Activated CD8-positive, alpha-beta memory T cell treated with anti-CD3 and anti-CD28 coated beads for 1 hour (primary cell): ENCODE measurements at places on chromosomes 6 and 20.

- peak; percentile 19 for DNase-seq
Measured at GRCh38 chr6:107114213-107114925, 946 bp downstream of the BEND3 start.

- DNase-seq = no peak
Measured at GRCh38 chr20:63539092-63539430, 1.9 kb upstream of the PTK6 start.

- DNase-seq = no peak
Measured at GRCh38 chr6:105941621-105942412, 144.3 kb upstream of the PRDM1 start.

- no peak for DNase-seq
Measured at GRCh38 chr6:165848086-165848426, 185.0 kb upstream of the PDE10A start.

DNA sequence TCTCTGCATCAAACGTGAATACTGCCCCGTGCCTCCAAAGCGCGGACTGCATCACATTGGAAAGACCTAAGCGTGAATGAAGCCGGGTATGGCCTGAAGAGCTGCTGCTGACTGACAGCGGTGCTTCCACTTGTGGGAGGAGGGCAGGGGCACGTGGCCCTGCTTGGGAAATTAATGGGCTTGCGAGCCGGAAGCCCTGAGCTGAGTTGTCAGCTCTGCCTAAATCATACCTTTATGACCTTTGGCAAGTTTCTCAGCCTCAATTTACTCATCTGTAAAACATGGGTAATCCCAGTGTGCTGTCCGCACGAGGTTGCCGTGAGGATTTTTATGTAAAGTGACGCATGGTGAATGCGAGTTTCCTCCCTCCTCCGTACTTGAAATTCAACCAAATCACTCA, 67.0 kb upstream of the FOXQ1 start:
- no peak for DNase-seq

DNA sequence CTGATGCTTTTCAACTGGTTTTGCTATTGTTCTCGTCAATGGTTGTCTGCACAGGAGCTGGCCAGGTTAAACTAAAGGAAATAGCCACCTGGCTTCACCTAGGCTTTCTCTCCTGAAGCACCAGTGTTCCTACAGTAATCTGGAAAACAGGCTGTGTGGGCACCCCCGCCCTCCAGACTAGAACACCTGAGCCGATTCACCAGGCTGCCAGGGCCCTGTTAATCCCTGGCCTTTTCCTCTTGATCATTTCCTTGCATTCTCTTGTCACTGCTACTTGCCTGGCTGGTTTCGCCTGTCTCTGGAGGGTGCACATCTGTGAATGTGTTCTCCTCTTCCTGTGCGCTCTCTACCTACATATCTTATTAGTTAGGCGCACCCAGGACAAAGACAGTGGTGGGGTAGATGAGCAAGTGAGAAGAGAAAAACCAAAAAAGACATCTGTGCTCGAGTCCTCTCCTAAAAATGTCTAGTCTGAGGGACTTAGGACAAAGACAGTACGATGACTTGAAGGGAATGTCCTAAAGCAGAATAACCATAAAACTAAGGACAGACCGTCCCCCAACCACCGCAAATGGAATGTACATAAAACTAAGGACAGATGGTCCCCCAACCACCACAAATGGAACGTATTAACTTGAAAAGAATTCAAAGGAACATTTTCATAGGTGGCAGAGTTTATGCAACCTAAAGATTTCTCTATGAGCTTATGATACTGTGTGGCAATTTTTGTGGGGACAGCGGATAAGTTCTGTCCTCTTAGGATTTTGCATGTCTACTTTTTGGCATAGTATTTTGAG, 45.9 kb upstream of the EMILIN3 start:
- DNase-seq = no peak

- no peak for DNase-seq
Measured at GRCh38 chr20:13121840-13122515, 99.1 kb upstream of the ISM1 start.

DNA sequence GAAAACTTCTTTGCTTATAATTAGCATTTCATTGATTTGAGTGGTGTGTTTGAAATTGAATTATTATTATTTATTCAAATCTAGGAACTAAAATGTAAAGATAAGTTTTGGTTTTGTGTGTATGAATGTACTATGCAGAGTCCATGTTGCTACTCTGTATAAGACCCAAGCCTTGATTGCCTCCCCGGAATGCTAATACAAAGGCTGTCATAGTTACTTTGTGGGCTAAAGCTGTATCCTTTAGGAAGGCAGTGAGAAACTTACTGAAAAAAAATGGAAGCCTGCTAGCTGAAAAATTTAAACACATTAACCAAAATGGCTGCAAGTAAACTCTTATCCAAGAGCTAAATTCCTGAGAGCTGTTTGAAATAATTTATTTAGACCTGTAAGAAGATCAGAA, 213.3 kb downstream of the ZFAND3 start:
- DNase-seq = no peak

DNA sequence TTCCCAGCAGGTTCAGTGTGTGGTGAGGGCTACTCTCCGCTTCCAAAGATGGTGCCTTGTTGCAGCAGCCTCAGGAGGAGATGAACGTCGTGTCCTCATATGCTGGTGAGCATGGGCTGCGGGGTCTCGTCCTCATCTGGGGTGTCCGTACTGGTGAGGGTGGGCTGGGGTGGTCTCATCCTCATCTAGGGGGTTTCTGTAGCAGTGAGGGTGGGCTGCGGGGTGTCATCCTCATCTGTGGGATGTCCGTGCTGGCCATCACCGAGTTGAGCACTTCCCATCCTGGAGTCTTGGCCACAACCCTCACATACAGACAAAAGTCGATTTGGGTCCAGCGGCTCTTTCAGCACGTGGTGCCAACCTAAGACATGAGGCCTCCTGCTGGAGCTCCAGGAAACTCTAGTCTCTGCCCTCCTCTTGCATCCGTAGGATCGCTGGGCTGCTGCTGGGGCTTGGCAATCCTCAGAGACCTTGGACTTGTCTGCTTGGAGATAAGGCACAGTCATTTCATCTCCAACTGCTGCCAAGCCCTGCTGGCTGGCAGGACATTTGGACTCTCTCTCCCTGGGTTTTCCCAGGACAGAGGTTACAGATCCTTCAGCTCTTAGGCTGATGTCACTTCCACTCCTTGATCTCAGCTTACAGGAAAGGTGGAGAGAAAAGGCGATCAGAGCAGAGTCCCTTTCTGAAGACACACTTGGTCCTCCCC, 160.4 kb downstream of the PACRG start:
- no peak for DNase-seq

DNA sequence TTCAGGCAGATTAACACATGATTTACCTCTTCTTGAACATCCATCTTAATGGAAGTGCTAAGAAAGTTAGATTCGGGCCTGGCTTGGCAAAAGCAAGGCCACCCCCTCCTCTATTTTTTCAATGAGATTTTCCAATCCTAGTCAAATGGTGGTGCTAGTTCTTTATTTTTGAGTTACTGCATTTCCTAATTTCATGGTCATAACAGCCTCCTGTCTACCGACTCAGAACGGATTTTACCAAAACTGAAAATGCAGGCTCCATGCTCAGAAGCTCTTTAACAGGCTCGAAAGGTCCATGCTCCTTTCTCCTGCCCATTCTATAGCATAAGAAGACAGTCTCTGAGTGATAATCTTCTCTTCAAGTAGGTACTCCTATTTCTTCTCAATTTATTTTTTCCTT, 117.2 kb upstream of the ESR1 start:
- no peak for DNase-seq

GRCh38 chr20:52172392-52173047, 19.1 kb downstream of the ZFP64 start:
- DNase-seq = no peak

- DNase-seq = no peak
Measured at GRCh38 chr20:54048891-54049545, 21.4 kb downstream of the BCAS1 start.

DNA sequence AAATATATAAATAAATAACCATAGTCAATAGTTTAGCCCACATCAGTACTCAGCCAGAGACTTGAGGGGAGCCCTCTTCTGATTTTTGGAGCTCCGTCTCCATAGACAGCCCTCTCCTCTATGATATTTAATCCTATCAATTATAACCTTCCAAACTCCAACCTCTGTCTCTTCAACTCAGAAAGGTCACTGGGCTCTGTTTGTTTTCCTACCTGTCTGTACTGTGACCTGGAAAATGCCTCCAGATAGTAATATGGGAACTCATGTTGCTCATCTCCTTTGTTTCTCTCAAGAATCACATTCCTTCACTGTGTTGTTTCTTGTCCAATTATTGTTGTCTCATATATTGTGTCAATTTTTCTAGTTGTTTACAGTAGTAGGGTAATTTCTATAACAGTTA, 409.7 kb downstream of the CDKAL1 start:
- no peak for DNase-seq

DNA sequence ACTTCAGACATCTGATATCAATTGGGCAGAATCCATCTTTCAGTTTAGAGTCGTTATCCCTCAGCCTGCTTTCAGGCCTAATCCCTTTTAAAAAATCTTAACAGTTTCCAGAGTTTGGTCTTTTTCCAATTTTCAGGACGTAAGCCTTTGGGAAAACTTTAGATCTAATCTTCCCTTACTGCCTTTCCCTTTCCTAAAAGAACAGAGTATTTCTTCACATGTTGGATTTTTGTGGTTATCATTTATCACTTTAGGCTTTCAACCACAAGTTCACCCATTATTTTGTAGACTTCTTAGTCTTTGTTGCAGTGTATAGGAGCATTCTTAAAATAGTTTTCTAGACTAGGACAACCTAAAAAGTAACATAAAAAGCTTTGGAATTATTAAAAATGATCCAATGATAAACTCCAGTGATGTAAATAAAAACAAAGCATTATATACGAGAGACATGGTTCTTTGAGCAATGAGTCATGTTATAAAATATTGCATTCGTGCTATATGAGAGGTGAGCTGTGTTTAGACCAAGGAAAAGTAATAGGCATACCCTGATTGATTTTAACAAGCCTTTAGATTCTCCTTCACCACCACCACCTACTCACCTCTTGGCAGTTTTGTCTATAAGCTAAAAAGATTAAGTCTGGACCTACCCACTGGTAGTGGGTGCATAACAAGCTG, 90.4 kb upstream of the MCHR2 start:
- no peak for DNase-seq

DNA sequence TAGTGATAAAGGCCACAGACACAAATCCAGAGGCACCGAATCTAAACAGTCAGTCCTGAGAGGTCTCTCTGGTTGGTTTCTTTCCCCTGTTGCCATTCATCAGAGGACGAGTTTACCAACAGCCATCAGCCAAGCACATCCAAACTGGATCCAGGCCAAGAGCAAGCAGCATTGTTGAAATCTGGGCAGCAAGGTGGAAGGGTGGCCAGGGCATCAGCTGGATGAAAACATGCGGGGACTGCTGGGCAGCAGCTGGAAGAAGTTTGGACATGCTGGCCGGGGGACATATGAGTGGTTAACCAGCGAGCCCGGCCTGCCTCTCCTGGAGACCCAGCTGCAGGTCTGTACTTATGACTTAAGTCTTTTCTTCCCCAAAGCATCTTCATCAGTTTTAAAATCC, at the start of gene SMIM28:
Gene SMIM28 (plus strand): TSS at position 62 of the 400 bp plus-strand sequence. CDS start 168 bp downstream, at position 230.
- no peak for DNase-seq

DNA sequence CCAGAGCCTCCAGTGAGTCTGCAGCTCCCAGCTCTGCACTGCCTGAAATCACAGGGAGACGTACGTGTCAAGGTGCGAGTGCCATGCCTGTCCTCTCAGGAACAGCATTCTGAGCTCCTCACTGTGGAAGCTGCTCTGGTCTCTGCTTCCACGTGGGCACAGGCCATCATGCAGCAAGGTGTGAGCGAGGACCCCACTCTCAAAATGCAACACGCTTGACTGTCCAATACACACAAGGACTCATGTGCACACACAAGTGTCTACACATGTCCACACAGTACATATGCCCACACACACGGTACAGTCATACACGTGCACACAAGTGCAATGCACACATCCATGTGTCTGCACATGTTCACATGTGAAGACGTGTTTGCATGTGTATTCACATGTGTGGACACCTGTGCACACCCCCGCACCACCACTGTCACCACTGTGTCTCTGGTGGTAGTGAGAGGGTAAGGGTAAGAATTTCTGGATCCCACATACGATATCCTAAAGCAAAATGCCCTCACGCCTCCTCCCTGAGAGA, 260.5 kb downstream of the DLL1 start:
- no peak for DNase-seq

- DNase-seq = no peak
Measured at GRCh38 chr6:4029687-4030086, 49.2 kb downstream of the FAM217A start.

GRCh38 chr6:131950767-131951575, at the start of gene CCN2:
CCN2 (minus strand) TSS chr6:131951372; CDS start chr6:131951172, 200 bp downstream.
- DNase-seq = no peak

DNA sequence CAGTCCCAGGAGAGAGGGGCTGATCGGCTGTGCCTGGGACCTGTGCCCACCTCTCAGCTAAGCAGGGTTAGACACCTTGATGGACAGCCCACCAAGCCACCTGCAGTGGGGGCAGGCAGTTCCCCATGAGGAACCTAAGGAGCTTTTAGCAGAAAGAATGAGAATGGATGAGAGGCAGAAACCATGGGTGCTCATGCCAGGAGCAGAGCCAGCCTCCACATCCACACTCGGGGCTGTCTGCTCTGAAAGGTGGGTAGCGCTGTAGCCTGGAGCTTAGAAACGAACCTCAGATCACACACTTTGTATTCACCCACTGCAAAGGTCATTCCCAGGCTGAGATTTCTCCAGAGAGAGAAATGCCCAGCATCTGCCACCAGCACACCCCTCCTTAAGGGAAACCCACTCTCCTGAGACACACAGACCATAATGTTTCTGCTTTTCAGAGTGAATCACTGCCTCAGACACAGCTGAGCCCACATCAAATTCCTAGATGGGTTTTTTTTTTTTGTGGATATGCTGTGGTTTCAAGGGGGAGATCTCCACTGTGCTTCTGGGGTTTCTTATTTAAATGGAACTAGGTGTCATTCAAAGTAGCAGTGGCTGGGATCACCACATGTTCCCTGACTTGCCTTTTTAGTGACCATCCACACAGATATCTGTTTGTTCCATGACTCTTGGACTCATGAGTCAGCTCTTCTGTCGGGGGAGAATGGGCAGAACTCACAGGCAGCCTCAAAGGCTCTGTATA, 218.9 kb downstream of the EYA2 start:
- DNase-seq = no peak

DNA sequence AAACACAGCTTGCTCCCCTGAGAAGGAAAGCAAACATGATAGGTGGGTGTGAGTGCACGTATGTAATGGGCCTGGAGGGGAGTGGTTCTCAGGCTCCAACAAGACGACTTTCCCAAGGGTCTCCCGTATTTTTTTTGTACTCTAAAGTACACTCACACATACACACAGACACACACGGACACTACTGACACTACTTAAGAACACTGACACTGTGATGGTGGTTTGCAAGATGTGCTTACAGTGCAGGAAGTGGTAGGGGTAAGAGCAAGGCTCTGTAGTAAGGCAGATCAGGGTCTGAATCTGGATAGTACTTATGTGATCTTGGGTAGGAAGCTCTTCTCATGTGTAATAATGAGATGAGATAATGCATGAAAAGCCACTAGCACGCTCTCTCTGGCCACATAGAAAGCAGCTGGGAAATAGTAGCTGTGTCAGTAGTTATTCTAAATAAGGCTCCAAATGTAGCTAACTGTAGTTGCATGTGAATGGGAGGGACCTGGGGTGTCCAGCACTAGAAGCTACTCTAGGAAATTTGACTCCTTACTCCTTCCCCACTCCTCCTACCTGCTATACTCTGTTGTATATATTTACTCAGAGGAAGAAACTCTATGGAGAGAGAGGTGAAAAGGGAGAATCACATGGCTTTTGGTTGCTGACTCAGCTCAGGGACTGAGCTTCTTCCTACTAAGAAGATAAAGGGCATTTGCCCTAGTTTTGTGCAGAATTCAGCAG, 8.4 kb upstream of the ZBTB24 start:
- DNase-seq = no peak

GRCh38 chr6:167341665-167342655, 17.1 kb downstream of the TTLL2 start:
- DNase-seq = no peak

- no peak for DNase-seq
Measured at GRCh38 chr6:157260735-157261410, 62.4 kb downstream of the TMEM242 start.
